ENCODE measurements at places on chromosomes 1 and 21. TPM values are rescaled to one million over a fixed set of nuclear protein-coding genes. Genes with fewer than 3 reads are reported as not detected.

- DNase-seq = no peak
Observed at GRCh38 chr1:27634177-27634984, 604 bp downstream of the FGR start.

DNA sequence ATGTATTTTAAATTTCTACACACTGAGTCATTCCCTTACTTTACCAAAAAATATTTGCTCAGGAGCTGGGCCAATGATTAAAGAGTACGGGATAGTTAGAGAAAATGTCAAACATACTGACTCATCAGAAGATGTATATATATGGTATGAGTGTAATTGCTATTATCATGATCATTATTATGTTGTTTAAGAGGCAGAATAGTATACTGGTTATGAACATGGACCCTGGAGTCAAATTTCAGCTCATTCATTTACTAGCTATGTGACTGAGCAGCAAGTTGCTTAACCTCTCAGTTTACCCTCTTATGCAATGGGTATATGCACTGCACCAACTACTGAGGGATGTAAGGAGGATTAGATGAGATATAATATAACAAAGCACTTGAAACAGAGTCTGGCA lies 41.2 kb upstream of the USH2A start:
- no peak for DNase-seq

DNA sequence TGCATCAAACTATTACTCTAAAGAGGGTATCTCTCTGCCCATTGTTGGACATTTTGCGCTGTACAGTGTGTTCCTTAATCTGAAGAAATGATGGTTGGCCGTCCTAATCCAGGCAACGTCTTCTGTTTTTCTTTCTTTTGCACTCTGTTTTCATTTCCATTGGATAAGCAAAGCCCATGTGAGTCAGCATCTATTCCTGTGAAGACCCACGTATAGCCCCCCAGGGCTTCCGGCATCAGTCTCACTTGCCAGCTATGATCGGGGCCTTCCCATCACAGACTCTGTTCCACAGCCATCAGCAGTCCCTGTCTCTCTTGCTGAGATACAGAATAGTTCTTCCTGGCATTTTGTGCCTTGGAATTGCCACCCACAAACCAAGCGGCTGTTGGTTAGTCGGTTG lies 29.2 kb upstream of the BRDT start:
- no peak for DNase-seq

GRCh38 chr1:162904579-162904978 lies 43.6 kb upstream of the CCDC190 start:
- DNase-seq = no peak

GRCh38 chr1:58925247-58925646 lies 141.4 kb upstream of the JUN start:
- no peak for DNase-seq

KDM5B gene
- total RNA-seq = 139 TPM

All from ureter (tissue), 1 donor.